ENCODE measurements at places on chromosomes 4 and X.

DNA sequence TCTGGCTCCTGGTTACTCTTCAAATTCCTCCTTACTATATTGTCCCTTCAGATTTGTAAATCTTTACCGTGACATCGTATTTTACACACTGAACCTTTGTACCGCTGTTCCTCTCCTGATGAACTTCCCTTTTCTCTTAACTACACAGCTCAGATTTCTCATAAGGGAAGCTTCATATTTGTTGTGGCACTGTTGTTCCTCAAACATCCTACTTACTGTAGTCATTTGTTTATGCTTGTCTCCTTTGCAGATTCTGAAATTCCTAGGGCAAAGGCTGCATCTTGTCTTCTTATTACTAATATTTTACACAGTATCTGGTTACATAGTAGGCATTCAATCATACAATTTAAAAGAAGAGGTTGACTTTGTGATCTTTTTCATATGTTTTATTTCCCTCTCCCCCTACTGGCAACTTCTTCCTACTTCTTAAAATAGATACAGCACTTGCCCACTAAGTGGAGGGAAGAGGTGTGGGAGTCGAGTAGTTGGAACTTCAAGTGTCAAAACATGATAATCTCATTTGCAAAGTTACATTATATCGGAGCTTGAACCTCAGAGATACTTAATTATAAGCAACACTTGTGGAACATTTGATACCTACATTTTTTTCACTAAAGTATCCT is 50.0 kb downstream of the TET2 start:
- no peak for DNase-seq

- no peak for DNase-seq
Observed at GRCh38 chr4:123265443-123265842, 131.2 kb upstream of the SPRY1 start.

DNA sequence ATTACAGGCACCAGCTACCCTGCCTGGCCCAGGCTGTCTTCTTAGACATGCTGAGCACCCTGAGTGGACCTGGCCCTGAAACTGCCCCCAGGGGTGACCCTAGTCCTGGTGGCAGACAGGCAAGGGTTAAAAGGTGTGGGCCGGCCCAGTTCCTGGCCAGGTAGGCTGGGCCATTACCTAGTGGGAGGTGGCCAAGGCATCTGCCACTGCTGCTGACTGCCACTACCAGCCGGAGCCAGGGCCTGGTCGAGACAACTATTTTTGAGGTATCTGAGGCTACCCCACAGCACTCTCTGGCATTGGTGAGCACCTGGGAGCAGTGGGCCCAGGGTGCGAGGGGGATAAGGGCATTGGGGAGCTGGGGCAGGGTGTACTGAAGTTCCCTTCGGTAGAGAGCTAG is at the start of gene CCDC120:
CCDC120 (plus strand) TSS at position 206 of the 400 bp plus-strand sequence. CDS start 3,043 bp downstream, outside the sequence.
- DNase-seq, result peak; percentile 62

DNA sequence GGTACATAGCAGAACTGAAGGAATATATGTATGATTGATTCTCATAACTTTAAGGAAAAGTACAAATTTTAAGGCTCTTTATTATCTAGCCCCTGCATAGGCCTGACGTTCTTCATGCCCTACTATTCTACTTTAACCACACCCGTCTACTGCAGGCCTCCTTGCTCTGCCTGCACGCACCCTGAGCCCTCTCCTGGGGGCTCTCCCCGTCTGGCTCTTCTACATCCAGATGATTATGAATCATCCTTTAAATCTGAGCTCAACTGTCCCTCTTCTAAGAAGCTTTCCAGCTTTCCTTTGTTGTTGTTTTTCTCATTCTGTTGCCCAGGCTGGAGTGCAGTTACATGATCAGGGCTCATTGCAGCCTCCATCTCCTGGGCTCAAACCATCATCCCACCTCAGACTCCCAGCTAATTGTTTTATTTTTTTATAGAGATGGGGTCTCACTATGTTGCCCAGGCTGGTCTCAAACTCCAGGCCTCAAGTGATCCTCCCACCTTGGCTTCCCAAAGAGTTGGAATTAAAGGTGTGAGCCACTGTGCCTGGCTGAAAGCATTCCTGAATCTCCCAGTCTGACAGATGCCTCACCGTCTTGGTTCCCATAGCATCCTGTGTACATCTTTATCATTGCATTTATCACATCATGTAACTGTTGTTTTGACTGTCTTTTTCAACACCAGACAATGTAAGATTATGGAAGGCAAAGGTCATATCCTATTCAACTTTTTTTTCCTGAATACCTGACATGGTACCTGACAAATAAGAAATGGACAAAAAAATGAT is 89.2 kb downstream of the WDFY3 start:
- DNase-seq, result no peak

GRCh38 chr4:90127706-90128345 is 632 bp downstream of the CCSER1 start:
- peak; percentile 32 for DNase-seq

DNA sequence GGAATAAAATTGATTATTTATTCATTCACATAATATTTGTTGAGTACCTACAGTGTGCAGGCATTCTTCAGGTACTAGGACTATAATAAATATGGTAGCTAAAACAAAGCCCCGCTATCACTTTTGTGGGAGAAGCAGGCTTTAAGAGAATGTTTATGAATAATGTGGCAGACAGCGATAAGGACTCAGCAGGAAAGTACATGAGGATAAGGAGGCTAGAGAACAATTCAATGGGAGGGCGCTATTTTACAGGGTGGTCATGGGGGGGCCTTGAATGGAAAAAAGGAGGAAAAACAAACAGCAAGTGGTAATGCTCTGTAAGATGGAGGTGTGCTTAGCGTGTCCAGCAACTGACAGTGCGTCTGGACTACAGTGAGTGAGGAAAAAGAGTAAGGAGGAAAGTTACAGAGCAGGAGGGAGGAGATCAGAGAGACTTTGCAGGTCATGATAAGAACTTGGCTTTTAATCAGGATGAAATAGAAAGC is 264.2 kb upstream of the ETNPPL start:
- no peak for DNase-seq

DNA sequence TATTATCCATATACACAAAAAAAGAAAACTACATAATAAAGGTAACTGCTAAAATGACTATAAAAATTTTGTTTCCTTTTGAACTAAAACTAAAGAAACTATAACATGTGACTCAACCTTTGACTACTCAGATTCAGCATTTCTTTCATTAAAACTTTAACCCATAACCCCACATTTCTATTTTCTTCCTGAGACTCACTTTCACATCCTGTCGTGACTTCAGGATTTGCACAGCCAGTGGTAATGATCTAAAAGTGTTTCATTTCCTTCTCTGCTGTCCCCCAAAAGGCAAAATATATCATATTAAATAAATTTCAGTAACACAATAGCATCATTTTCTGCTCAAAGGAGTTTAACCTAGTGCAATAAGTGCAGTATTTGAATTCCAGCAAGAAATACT is 1022.4 kb upstream of the DIAPH2 start:
- no peak for DNase-seq

DNA sequence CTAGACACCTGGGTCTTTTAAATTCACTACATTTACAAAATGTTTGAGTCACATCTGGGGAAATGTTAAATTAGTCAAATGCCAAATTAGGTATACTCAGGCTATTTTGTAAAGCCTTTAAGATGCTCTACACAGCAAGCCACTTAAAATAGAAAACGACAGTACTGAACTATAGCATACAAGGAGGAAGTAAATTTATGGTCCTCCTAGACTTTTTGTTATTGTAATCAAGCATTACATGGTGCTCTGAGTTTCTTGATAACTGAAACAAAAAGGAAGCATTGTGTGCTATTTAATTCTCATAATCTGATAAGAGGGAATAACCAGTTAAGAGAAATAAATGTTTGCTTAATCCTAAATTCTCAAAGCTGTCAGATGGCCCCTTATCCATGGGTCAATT is 46.2 kb downstream of the SLC9A7 start:
- DNase-seq, result no peak

GRCh38 chr4:946517-947471 is 14.5 kb downstream of the TMEM175 start:
- DNase-seq, result no peak

GRCh38 chrX:64191281-64192010 is 14.1 kb downstream of the AMER1 start:
- DNase-seq, result no peak

- DNase-seq, result no peak
Observed at GRCh38 chr4:73698217-73698616, 42.2 kb upstream of the CXCL8 start.

- DNase-seq, result no peak
Observed at GRCh38 chr4:98150092-98150761, 7.0 kb upstream of the STPG2 start.

GRCh38 chrX:132505116-132505515 is 16.3 kb upstream of the MBNL3 start:
- no peak for DNase-seq

DNA sequence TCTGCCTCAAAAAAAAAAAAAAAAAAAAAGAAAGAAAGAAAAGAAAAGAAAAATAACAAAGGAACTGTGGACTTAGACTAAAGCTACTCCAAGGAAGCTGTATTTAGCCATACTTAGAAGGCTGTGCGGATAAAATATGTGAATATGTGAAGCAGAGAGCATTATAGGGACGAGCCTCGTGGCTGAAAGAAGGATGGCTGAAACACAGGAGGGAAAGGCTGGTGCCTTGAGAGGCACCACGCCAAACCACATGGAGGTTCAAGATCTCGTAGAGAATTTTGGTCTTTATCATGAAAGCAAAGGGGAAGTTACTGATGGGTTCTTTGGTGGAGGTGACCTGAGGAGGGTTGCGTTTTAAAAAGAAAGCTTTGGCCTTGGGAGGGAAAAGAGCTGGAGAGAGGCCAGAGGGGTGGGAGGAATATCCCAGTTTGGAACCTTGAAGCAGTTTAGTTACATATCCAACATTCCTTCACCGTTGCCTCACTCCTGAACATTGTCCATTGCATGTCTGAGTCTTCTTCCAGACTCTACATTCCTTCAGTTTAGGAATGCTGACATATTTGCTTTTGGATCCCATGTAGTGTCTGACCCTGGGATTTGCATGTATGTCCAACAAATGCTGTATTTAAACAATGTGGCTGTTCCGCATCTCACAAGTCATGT is 82.5 kb downstream of the CPE start:
- peak; percentile 38 for DNase-seq

DNA sequence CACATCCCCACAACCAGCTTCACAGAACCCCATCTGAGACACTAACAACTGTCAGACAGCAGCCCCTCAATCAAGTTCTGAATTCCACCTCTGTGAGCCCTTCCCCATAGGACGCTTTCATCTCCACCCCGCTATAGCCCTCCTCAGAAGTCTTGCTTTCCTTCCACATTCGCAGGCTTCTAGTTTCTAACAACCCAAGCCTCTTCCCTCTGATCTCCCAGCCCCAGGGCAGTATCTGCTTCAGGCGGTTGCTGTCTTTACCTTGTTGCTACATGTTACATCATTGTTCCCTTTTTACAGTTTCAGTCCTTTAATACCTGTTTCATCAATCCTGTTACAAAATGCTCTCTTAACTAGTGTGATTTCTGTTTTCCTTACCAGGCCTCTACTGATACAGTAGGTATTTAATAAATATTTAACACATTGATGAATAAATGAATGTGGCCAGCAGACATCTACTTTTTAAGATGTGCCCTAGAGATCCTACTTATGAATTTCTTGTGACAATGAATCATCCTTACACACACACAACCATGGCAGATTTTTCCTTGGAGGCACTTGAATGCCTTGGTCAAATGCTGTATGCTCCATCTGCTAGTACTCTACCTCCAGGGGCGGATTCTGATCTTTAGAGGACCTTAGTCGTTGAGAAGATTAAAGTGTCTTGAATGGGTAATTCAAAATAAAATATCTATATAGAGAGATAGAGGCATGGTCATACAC is 164.7 kb upstream of the SLIT2 start:
- peak; percentile 33 for DNase-seq

DNA sequence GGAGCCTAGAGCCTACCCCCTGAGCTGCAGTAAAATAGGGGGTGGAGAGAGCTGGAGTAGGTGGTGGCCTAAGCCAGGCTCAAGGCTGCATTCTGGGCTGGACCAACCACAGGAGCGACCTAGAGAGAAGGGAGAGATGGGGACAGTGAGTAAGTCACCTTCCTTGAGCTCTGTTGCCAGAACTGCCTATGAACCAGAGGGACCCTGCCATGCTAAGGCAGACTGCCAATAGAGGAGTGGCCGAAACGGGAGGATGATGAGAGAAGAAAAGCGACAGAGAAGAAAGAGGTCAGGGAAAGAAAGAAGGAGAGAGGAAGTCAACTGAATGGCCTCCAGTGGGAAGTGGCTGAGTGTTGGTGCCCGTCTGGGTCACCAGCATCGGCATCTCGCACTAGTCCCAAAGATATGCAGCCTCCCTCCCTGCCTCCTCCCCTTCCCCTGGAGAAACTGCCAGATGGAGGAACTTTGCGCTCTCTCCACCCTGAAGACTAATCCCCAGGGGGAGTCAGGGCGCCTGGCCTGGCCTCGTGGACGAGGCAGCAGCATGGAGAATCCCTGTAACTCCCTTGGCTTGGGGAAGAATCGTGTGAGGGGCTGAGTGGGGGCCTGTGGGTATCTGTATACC is 28.8 kb downstream of the ELF4 start:
- no peak for DNase-seq

DNA sequence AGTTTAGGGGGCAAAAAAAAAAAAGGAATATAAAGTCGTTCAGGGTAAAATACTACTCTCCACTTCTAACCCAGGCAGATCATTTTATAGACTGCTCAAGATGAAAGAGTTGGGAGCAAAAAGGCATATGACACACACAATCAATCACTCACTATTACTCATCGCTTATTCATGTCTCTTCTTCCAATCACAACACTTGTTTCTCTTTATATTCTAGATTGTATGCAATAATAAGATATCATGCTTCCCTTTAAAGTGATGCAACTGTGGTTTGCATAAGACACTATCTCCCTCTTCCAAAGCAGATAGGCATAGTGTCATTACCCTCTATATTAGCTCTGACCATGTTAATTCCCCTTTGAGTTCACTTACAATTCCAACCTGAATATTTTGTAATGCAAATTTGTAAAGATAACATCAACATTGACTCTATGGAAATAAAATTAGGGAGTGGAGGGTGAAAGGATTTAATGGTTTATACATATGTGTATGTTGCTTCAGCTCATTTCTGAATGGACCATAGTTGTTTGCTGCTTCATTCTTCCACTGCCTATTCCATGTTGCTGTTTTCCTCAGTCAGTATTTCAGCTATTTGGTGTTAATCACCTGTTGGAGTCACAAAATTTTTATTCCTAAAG is 154.9 kb upstream of the EPHA5 start:
- DNase-seq, result no peak

DNA sequence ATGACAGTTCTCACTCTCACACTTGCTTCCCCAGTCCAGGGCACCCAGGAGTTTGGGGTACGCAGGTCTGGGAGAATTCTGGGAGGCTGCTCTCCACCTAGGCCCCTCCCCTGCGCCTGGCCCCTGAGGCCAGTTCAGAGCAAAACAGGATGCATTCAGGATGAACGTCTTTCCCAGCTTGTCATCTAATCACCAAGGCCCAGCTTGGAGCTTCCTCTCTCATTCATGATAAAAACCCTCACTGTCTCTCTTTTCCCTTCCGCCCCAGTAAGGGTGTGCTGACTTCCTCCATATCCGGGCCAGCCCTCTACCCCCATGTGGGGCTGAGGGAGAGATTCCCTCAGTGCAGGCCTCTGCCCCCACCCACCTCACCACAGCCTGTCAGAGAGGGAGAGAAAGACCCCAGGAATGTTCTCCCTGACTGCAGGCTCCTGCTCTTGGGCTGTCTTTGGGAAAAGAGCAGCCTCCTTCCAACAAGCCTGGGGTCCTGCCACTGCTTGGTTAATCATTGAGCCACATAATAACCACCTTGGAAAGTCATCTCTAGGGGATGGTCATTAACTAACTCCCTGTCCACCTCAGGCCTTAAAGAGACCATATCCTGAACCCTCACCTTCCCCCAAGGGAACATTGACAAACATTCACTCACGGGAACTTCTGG is 50.1 kb downstream of the STARD8 start:
- no peak for DNase-seq

- DNase-seq, result no peak
Observed at GRCh38 chr4:101724093-101724492, 66.4 kb upstream of the BANK1 start.
